ENCODE measurements at places on chromosomes 1 and 21.

- no peak for DNase-seq
Observed at GRCh38 chr1:32335790-32336590, at the start of gene MARCKSL1. Gene MARCKSL1 (minus strand): TSS chr1:32336233. CDS start chr1:32336033, 200 bp downstream.

- no peak for DNase-seq
Observed at GRCh38 chr1:190739926-190740325, 262.3 kb upstream of the BRINP3 start.

DNA sequence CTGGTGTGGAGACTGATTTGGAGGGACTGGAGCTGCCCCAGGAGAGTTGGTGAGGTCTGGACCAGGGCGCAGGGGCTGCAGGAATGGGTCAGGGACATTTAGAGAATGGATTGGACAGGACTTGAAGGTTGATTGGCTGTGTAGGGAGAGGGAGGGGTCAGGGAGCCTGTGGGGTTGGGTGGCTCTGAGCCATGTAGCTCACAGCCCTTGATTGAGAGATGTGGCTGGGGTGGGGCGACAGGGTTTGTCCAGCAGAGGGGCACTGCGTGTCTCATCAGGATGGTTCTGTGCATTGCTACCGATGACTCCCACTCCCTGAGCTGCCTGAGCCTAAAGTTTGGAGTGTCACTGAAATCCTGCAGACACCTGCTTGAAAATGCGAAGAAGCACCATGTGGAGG, 12.1 kb downstream of the AZIN2 start:
- DNase-seq = no peak

DNA sequence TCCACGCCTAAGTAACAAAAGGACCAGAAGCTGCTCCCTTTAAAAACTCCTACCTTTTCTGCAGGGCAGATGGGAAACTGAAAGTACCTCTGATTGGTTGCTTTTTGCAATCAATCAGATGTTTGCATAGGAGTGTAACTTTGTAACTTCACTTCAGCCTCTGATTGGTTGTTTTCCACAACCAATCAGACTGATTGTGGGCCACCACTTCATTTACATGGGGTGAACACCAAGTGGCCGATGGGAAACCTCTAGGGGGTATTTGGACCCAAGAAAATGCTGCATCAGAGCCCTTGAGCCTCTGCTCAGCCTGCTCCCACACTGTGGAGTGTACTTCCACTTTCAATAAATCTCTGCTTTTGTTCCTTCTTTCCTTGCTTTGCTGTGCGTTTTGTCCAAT, 32.8 kb upstream of the CD1D start:
- DNase-seq = no peak

- no peak for DNase-seq
Observed at GRCh38 chr1:44321466-44321865, 33.6 kb downstream of the ERI3 start.

DNA sequence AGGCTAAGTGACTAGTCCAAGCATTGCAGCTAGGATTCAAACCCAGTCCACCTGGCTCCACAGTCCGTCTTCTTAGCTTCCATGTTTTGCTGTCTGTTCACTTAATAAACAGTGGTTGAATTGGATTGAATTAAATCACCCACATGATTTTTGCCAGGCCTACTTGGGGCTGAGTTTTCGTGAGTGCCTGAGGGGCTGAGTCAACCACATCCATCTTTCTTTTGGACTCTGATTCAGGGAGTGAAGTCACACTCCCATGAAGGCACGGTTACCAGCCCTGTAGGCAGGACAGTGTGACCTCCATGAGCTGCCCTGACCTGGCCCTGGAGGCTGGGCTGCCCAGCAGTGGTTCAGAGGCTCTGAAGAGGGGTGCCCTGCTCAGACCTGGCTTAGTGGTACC, 123.7 kb downstream of the ACTL8 start:
- no peak for DNase-seq
